Activated gamma-delta T cell treated with Interleukin-2 at 50 U/mL for 16 hours (primary cell): ENCODE measurements at places on chromosomes 6 and 20.

DNA sequence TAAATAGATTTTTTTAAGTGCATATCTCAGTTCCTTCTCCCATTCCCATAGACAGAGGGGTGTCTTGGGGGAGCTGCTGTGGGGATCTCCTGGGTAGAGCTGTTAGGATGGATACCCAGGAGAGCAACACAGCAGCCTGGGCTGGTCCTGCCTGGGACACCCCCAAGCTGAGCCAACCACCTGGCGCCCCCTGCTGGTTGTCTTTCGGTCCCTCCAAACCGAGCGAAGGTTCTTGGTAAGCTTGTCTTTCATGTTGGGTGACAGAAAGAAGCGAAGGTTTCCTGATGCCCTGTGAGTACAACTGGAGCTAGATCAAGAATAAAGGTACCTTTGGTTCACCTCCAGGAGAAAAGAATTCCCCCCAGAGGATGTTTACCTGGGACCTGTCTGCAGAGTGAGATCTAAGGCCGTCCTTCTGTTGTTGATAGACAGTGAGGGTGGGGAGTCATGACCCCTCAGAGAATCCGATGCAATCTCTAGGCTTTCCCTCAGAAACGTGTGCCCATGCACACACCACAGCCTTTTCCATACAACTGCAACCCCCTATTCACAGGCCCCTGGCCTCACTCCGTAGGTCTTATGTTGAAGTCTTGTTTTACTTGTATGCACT, 50.8 kb downstream of the SNX9 start:
- peak; percentile 82 for DNase-seq

DNA sequence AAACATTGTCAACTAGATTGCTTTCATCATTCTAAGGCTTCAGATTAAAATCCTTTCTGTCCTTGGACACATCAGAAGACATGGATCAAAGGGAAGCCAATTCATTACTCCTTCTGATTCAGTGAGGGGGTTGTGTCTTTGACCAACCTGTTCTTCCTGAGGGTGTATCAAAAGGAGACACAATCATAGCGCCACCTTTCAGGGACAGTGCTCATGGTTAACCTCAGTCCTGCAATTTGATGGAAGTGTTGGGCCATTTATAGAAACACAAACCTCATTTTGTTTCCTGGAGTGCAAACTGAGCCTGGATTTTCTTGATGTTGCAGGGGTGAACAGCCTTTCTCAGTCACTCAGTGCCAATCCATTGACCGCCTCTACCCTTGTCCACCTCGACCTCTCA, 163.9 kb upstream of the SCGN start:
- DNase-seq, result no peak

- DNase-seq, result no peak
These were observed 35.7 kb upstream of the ZMYND8 start for GRCh38 chr20:47392015-47392720.

DNA sequence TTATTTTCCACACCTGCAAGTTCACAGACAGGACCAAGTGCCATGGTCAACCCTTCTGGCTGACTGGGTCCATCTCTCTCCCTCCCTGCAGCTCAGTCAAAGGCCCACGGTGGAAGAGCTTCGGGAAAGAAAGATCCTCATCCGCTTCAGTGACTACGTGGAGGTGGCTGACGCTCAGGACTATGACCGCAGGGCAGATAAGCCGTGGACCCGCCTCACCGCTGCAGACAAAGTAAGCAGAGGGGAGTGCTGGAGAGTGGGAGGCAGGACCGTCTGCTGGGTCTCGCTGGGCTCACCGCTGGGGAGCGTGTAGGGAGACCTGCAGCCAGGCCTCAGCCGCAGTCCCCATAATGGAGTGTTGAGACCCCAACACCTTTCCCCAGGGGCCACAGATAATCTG, 45.0 kb downstream of the TBC1D7 start:
- DNase-seq, result no peak

- no peak for DNase-seq
These were observed 65.2 kb downstream of the GTF2H5 start for GRCh38 chr6:158233214-158233795.

- no peak for DNase-seq
These were observed 36.7 kb upstream of the PTPRK start for GRCh38 chr6:128557081-128557480.

- no peak for DNase-seq
These were observed 309.9 kb upstream of the NOX3 start for GRCh38 chr6:155765275-155766194.

DNA sequence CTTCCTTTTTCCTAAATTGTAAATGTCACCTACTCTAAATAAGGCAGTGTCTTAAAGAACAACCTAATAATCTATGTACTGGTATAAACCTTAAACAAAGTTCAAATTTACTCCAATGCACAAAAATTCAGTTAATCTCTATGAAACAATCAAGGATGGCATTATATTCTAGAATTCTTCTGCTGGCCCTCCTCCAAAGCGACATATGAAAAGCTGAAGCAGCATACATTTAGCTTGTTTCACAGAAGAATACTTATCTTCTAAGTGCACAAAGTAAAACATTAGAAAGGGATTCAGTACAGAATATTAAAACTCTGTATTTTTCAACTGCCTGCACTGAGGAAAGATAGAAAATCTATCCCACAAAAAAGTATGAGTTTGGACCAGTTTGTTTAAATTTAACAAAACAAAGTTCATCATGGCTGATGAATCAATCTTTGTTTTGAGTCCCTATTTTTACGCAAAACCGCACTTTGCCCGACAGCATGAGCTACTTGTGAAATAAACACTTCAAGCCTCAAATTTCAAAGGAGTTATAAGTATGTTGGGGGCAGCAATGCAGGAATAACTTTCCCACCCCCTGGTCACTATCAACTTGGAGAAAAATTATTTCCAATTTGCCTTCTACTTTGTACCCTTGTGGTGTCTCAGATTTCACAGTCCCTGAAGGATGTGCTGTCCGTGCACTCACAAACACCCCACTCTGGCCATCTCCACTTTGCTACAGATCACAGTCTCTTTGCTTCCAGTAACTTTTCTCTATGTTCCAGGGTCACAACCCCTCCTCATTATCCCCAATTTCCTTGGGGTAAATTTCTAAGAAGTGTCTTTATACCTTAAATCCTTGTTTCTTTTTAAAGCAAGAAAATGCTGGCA, 238.2 kb downstream of the PRKN start:
- no peak for DNase-seq

GRCh38 chr6:15440040-15440439, 194.2 kb downstream of the JARID2 start:
- no peak for DNase-seq
